ENCODE measurements at places on chromosomes 7 and 10.

DNA sequence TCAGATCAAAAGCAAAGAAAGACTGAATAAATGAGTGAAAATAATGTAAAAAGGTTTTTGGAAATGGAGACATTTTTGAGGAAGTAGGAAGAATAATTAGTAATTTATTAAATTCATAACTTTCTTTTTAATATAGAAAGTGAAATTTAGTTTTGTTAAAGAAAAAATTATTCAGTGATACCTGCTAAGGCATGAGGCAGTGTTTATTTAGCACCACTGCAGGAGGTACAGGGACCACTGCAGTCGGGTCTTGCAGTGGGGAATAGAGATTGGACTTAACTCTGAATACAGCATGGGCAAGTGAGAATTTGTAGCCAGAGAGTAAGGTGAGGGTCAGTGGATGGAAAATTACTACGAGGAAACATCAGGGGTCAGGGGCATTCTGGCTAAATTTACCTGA, 39.9 kb downstream of the TPST1 start:
- DNase-seq = no peak

- DNase-seq = no peak
These were observed 13.4 kb downstream of the AGAP3 start for GRCh38 chr7:151099486-151100211.

- no peak for DNase-seq
These were observed 16.1 kb downstream of the COL28A1 start for GRCh38 chr7:7519528-7519927.

- no peak for DNase-seq
These were observed 26.7 kb downstream of the TRIM8 start for GRCh38 chr10:102670871-102671434.

DNA sequence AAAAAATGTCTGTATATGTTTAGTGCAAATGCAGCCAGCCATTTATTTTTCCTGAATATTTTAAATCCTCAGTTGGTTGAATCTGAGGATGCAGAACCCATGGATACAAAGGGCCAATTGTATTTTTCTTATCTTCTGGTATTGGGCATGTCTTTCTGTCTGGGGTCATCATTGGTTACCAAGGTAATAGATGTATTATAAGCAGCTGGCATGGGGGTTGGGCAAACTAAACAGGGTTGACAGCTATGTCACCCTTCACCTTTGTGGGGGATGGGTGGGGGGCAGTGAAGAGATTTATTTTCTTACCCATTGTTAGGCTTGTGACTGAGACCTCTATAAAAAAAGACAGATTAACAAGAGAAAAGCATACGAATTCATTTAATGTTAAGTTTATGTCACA, 38.8 kb downstream of the CDHR3 start:
- no peak for DNase-seq

- DNase-seq = no peak
These were observed 134.1 kb upstream of the GDF10 start for GRCh38 chr10:47165711-47166404.

GRCh38 chr10:78830062-78830975, 238.4 kb upstream of the ZMIZ1 start:
- DNase-seq = no peak

DNA sequence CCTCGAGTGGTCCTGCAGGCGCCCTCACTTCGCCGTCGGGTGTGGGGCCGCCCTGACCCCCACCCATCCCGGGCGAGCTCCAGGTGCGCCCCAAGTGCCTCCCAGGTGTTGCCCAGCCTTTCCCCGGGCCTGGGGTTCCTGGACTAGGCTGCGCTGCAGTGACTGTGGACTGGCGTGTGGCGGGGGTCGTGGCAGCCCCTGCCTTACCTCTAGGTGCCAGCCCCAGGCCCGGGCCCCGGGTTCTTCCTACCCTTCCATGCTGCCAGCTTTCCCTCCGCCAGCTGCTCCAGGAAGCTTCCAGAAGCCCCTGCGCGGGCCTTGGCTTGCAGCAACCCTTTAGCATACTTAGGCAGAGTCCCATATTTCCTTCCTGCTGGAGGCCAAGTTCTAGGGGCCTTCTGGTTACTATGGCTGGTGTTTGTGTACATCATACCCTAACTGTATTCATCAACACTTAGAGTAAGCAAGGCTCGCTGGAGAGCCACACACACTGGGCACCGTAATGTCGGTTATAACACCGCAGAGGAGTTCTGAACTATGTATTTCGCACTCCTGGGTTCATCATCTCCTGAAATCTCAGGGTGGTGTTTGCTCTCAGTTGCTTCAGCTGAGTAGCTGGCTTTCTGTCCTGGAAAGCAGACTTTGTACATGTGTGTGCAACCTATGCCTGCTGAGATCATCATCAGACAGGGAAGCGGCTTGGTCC, 471 bp downstream of the MGMT start:
- no peak for DNase-seq

DNA sequence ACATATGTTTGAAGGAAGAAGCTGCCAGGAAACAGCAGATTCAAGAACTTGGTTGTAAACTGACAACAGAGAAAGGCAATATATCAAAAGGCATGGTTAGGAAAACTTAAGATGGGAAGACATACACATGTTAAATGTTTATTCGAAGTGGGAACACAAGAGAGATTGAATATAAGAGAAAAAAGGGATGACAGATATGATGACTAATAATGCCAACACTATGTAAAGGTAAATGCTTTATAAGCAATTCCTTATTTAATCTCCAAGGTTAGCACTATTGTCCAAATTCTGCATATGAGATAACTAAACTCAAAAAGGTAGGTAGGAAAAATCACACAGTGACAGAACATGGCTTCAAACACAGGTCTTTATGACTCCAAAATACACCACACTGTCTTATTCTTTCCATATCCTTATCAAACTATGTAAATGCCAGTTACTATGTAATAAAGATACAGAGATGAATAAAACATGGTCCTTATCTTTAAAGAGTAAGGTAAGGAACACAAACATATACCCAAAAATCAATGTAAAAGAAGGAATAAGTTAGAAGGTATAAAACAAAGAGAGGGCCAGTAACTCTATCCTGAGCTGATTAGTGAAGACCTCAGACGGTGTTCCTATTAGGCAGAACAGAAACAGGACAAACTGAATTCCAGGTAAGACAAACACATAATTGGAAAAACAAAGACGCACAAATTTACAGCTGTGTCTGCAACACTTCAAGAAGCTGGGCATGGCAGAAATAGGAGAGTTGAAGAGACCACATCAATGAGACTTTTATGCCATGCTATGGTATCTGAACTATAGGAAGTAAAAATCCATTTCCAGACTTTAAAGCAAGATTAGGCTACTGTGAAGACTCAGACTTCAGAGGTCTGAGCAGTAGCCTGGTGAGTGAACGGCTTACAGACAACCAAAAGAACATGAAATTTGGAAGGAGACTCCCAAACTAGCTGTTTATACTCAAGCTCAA, 56.1 kb downstream of the ABI1 start:
- no peak for DNase-seq

- DNase-seq = no peak
These were observed 23.8 kb upstream of the ANK3 start for GRCh38 chr10:60413306-60414012.

GRCh38 chr7:135964791-135965190, 12.4 kb downstream of the MTPN start:
- no peak for DNase-seq

- no peak for DNase-seq
These were observed 56.5 kb downstream of the RBM17 start for GRCh38 chr10:6145166-6145987.

- no peak for DNase-seq
These were observed 1.4 kb upstream of the GDF2 start for GRCh38 chr10:47320812-47321211.
